Choroid plexus epithelial cell (primary cell): ENCODE measurements at places on chromosomes 7 and 10.

DNA sequence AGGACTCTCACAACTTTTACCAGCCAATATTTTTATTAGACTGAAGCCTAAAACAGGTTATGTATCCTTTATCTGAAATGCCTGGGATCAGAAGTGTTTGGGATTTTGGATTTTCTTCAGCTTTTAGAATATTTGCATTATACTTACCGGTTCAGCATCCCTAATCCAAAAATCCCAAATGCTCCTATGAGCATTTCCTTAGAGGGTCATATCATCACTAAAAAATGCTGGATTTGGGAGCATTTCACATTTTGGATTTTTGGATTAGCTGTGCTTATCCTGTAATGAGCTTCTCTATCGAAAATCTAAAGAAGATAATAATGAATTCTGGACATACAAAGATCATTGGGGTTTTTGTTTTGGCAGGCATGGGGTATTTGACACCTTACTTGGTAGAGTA is 53.0 kb downstream of the RALA start:
- no peak for DNase-seq

DNA sequence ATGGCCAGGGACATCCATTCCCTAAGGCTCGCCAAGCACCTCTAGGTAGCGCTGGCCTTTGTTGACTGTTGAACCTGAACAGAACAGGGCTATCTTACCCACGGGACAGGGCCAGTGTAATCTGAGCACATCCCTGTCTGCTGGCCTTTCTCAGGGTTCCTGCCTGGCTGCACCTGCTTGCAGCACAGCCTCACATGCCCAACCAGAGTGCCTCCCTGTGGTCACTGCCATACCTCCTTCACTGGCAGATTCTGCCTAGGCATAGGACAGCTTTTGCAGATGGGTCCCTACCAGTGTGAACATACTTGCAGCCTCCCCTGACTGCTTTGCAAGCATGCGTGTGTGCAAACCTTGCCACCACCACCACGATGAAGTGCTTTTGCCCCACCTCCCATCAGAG is 15.8 kb upstream of the LIPN start:
- no peak for DNase-seq

DNA sequence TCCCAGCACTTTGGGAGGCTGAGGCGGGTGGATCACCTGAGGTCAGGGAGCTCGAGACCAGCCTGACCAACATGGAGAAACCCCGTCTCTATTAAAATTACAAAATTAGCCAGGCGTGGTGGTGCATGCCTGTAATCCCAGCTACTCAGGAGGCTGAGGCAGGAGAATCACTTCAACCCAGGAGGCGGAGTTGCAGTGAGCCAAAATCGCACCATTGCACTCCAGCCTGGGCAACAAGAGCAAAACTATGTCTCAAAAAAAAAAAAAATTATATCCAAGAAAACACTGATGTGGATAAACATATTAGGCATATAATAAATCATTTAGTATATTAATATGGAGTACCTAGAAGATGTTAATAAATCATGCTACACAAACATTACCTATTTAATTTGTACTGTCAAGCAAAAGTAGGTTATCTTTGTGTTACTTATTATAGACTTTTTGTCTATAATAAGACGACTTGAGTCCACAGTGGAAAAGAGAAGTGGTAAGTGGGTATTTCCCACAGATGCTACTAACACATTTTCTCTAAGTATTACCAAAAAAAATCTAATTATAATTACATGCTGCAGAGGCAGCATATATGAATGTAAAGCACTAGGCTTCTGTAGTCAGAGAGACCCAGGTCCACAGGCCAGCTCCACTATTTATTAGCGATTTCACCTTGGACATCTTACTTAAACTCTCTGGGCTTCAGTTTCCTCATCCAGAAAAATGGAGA is 34.5 kb downstream of the DNMBP start:
- DNase-seq = no peak

DNA sequence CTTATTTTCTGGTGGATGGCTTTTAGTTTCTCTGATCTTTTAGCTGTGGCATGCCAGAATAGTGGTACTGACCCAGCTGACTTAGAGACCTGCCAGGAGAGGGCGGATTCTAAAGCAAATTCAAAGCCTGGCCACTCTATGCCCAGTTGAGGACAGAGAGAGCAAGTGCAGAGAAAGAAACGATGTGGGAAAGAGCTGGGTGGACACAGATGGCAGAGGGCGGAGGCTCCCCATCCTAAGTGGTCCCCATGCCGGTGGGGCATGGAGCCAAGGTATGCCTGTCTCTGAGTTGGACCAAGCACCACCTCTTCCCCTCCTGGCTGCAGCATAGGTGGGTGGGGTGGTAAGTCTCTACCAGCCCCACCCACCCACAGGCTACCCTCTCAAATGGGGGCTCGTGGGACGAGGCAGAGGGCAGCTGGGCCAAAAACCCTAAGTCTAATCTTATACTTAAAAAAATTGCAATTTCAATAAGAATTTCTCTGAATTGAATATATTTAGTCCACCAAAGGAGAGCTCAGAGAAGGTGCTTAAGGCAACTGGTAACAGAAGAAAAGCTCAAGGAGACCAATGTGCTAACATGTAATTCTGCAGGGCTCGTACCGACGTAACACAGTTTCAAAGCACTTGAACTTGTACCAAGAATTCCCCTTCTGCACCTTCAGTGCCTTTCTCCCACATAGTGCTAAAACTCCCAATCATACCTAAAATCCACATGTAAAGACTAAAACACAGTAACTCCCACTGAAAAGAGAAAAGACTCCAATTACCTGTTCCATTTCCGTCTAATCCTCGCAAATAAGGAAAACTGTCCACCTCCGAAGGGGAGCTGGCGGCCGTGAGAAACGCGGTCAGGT is 85.7 kb upstream of the NMT2 start:
- no peak for DNase-seq

DNA sequence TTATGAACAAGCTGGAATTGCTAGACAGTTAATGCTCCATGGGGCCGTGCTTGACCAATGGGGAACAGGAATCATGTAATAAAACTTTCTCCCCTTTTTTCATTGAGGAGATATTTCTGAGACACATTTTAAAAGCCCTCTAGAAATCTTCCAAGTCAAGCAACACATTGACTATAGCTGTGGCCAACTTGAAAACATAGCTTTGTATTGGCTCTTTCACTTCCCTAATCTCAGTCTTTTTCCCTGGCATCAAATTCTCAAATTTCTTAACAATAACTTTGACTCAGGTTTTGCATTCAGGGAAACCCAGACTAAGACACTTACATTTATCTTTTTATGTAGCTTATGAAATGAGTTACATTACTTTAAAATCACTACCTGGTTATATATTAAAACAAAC is 947.1 kb upstream of the MBL2 start:
- no peak for DNase-seq

- DNase-seq = no peak
Observed at GRCh38 chr7:150979713-150980390, 1.7 kb upstream of the KCNH2 start.

DNA sequence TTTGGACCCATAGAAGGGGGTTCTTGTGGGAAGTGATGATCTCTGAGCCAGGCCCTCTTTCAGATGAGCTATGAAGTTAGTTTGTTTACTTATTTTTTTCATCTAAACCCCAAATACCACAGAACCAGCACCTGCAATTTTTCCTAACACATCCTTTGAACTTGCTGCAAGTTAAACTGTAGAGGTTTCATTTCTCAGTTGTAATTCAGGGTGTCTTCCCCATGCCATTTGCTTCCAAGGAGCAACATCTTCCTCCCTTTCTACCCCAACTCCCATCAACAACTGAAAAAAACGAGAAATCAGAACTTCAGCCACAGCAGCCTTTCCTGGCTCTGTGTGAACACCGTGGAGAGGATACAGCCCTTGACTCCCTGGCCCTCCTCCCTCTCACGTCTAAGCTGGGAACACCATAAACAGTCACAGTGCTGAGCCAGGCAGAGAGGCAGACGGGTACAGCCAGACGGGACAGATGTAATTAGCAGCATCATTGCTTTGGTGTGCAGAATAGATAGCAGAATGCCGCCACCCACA is 63.6 kb downstream of the RGS10 start:
- no peak for DNase-seq

DNA sequence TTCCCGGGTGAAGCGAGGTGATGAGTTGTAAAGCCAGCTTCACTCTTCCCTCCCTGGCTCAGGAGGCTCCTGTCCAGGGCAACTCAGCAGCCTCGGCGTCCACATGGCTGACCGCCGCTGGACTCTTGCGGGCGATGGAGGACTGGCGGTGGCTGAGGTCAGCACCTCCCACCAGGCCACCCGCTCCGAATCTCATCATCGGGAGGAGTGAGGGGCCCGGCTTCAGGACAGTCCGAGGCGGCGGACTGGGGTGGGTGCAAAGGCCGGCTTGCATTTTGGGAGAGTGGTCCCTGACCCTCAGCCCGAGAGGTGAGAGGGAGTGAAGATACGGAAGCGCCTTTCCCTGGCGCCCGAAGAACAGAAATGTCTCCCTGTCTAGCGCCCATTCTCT is 759 bp downstream of the DNAJB12 start:
- DNase-seq = peak; percentile 46
